ENCODE measurements at places on chromosomes 13 and 19. TPM values are rescaled to one million over a fixed set of nuclear protein-coding genes. Genes with fewer than 3 reads are reported as not detected.

Gene FBXO27
- total RNA-seq: not detected

Gene CLC
- 0.91 TPM for total RNA-seq

Gene SIGLEC5
- not detected for total RNA-seq

Gene CCDC124
- total RNA-seq: 52.7 TPM

Gene MED26
- 14.1 TPM for total RNA-seq

Gene ZNF442
- total RNA-seq: 0.60 TPM

Gene DPF1
- 1.0 TPM for total RNA-seq

Gene PBX4
- 26.2 TPM for total RNA-seq

Gene SIGLEC11
- total RNA-seq: not detected

Gene GIPC3
- 2.9 TPM for total RNA-seq

Gene CGB1
- total RNA-seq: not detected

Gene ADPRHL1
- total RNA-seq: 0.60 TPM

Gene DAND5
- 0.24 TPM for total RNA-seq

Gene RDH8
- total RNA-seq: not detected

Gene LENG8
- total RNA-seq: 275 TPM

Gene CYP4F22
- 0.23 TPM for total RNA-seq

Gene LAIR1
- 99.2 TPM for total RNA-seq

Gene LGALS4
- 1.6 TPM for total RNA-seq

Gene ZNF490
- 21.4 TPM for total RNA-seq

Gene CATSPERD
- not detected for total RNA-seq

Gene ACP5
- 24.9 TPM for total RNA-seq

Gene TINCR
- total RNA-seq: 0.36 TPM

Gene ZNF555
- total RNA-seq: 4.3 TPM

Gene HOOK2
- total RNA-seq: 20.2 TPM

Gene LMTK3
- total RNA-seq: 5.7 TPM

Gene KLK15
- not detected for total RNA-seq

Gene CCDC70
- not detected for total RNA-seq

Gene LRP3
- 0.23 TPM for total RNA-seq

Gene TBXA2R
- total RNA-seq: 3.8 TPM

Gene ZNF529
- total RNA-seq: 20.6 TPM

Gene ZNF493
- 24.3 TPM for total RNA-seq

Gene CYP4F8
- not detected for total RNA-seq

Gene CGB5
- total RNA-seq: not detected

Gene KLF2
- total RNA-seq: 395 TPM

Gene SPRYD7
- total RNA-seq: 2.5 TPM

Gene GSX1
- total RNA-seq: not detected

Gene SHD
- not detected for total RNA-seq

Gene ZNF836
- total RNA-seq: 27.9 TPM

Gene AMER2
- total RNA-seq: not detected

Gene BRME1
- total RNA-seq: 5.1 TPM

Gene GARIN5A
- 0.15 TPM for total RNA-seq

Gene MUC16
- total RNA-seq: not detected

Gene SIGLEC14
- total RNA-seq: not detected

Gene FOXO1
- total RNA-seq: 40.5 TPM

Gene GPR12
- not detected for total RNA-seq

Gene PGLYRP1
- total RNA-seq: not detected

Gene PNMA8C
- not detected for total RNA-seq

Gene CC2D1A
- 27.9 TPM for total RNA-seq

Gene TSSK6
- total RNA-seq: 4.7 TPM

Gene NTF4
- not detected for total RNA-seq

Gene ADGRE3
- total RNA-seq: not detected

Gene ZNF154
- total RNA-seq: 2.2 TPM

Gene NCCRP1
- not detected for total RNA-seq

Gene OR7D2
- not detected for total RNA-seq

Gene CAPNS1
- 425 TPM for total RNA-seq

Gene TEKTIP1
- total RNA-seq: 6.1 TPM

Gene ZNF91
- total RNA-seq: 80.0 TPM

Gene ZIC5
- total RNA-seq: not detected

Gene ADGRE1
- total RNA-seq: 1.9 TPM
